CD4-positive, alpha-beta T cell treated with Interleukin-21 for 1 hour (primary cell): ENCODE measurements at places on chromosomes 12 and 14.
A peak's percentile ranks its signal among the peaks of the same experiment; 100 is the strongest.

DNA sequence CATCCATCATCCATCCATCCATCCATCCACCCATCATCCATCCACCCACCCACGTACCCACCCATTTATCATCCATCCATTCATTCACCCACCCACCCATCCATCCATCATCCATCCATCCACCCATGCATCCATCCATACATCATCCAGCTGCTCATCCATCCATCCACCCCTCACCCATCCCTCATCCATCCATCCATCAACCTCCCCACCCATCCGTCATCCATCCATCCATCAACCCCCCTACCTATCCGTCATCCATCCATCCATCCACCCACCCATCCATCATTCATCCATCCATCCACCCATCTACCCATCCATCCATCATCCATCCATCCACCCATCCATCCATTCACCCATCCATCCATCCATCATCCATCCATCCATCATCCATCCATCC is 306.2 kb upstream of the SFSWAP start:
- DNase-seq = no peak

- DNase-seq = no peak
These were observed 23.0 kb upstream of the NRDE2 start for GRCh38 chr14:90354551-90355298.

DNA sequence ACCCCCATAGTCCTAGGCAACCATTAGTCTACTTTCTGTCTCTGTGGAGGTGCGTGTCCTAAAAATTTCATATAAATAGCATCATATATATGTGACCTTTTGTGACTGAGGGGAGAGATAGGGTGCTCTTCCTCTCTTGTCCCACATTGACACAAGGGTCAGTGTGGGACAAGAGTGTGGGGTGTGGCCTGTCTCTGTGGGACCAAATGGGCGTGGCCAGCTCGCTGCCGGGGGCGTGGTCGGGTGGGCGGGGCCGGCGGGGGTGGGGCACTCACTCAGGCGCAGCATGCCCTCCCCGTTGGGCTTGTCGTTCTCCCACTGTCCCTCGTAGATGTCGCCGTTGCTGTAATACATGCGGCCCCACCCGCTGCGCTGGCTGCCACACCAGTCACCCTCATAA is 15.5 kb downstream of the MORN3 start:
- DNase-seq = no peak

DNA sequence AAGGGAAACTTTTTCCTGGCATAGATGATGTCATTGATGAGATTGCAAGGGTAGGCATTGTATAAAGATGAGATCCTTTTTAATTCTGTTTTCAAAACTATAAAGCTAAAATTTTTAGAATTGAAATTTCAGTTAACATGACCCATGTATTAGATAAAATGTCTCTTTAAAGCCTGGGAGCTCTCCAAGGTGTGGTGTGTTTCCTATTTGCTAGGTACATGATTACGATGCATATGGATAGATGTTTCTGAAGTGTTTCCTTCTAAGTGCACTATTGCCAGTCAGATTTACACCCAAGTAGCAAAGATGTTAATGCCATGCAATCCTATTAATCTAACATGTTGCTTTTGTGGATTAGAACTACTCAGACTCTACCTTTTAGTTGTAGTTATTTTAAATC is 834.7 kb downstream of the DIO2 start:
- DNase-seq = no peak

DNA sequence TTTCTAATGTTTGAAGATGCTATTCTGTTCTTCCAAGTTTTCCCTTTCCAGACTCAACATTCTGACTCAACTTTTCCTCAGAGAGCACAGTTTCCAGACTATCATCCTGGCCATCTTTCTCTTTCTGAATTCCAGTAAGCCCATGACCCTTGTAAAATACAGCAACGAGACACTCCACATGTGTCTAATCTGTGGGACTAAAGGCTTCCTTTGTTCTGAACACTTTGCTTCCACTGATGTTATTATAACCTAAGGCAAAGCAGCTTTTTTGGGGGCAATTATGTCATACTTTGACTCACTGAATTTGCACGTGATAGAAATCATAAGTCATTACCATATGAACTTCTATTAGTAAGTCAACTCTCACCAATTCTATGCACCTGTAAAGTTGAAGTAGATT is 6.3 kb upstream of the ART4 start:
- DNase-seq = no peak

- no peak for DNase-seq
These were observed 11.8 kb downstream of the ZFYVE21 start for GRCh38 chr14:103727313-103727980.

DNA sequence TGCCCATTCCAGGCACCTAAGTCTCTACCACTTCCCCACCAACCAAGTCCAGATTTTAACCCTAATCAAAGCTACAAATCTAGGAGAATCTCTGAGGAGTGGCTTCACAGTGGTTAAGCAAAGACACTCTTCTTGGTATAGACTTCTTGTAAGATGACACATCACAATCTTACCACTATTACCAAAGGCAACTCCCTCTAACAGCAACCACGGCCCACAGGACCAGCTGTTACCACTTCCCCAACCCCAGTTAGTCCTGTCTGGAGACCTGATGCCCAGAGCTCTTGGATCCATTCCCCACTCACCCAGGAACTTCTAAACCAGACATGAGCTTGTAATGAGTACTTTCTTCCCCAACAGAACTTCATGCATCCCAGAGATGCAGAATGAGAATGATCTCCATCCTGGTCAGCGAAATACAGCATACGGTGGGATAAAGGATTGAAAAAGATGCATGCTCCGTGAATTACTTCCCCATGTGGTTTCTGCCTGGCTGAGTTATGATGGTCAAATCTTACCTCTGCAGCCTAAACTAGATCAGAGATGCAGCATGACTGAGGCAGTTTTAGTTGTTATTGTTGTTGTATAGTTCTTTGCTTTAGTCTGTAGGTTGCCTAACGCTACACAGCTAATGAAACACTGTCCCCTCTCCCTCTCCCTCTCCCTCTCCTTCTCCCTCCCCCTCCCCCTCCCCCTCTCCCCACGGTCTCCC is 87.7 kb upstream of the FOXN3 start:
- peak; percentile 28 for DNase-seq

DNA sequence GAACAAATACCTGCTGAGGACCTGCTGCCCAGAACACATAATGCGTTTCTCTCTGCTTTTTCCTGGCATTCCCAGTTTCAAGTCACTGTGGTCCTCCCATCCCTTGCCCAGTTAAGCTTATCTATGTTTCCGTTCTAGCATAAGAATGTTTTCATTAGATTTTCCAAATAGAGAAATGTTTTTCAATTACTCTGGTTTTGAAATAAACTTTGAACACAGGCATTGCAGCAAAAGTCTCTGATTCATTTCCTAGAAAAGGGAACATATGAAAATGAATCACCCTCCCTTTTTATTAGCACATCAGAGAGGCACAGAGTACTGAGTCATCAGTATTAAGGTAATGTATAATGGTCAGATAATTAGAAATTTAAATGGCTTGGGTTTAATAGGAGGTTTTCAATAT is 201.1 kb upstream of the TMEM260 start:
- DNase-seq = no peak

DNA sequence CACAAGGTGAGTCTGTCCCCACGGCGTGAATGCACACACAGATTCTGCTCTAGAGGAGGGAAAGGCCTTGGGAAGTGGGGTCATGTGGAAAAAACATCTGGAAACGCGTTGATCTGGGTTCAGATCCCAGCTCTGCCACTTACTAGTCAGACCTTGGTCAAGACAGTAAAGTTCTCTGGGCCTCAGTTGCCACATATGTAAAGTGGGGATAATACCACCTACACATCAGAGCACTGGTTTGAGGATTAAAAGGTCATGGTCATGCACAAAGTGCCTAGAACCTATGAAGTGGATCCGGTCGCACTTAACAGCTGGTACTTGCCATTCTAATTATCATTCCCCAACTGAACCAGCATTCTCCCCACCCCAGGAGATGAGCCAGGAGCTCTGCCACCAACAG is 4.7 kb downstream of the PLEKHG6 start:
- no peak for DNase-seq

- DNase-seq = no peak
These were observed 2.3 kb downstream of the TBX5 start for GRCh38 chr12:114403690-114404066.

- DNase-seq = no peak
These were observed 350.5 kb upstream of the TMTC1 start for GRCh38 chr12:30134229-30134628.

DNA sequence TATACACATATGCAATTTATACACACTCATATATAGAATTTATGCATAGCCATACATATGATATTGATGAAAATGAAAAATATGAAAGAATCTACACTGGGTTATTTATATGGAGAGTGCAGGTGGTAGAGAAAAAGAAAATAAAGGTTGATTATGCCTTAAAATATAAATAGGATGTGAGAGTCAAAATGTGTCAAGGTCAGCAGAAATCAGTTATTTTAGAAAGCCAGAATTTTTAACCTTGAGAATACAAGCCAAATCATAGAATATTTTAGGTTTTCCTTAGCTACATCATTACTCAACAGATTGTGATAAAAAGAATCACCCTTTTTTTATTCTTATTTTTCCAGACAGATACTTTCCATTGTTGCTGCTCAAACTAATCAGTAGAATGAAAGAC is 146.2 kb downstream of the SLC6A15 start:
- no peak for DNase-seq

DNA sequence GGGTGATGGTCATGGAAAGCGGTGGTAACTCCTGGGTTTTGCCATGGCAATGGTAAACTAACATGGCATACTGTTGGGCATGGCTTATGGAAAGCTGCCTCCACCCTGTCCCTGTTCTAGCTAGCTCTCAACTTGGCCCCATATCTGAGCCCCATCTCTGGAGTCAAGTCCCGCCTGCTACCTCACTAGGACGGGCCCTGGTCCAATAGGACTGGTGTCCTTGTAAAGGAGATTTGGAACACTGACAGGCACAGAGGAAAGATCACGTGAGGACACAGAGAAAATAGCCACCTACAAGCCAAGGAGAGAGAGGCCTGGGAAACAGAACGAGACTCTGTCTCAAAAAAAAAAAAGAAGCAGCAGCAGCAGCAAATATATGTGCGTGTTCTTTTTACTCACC is 59.8 kb downstream of the RNFT2 start:
- DNase-seq = no peak

- peak; percentile 15 for DNase-seq
These were observed 953 bp upstream of the DCAF5 start for GRCh38 chr14:69153873-69154270.

- DNase-seq = no peak
These were observed 55.1 kb upstream of the E2F7 start for GRCh38 chr12:77120156-77121085.

DNA sequence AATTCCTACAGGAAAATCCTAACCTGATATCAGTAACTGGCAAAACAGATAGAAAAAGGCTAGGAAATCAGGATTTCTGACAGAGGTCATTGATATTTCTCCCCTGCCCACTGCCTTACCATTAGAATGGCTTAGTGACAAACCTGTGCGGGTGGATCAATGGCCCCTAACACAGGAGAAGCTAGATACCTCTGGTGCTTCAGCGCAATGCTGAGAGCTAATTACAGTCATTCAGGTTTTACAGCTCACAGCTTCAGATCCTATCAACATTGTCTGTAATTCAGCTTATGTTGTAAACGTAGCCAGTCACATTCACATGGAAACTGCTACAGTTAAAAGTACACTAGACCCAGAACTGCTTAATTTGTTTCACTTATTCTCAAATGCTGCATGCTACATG is 17.4 kb upstream of the SLC10A1 start:
- no peak for DNase-seq

DNA sequence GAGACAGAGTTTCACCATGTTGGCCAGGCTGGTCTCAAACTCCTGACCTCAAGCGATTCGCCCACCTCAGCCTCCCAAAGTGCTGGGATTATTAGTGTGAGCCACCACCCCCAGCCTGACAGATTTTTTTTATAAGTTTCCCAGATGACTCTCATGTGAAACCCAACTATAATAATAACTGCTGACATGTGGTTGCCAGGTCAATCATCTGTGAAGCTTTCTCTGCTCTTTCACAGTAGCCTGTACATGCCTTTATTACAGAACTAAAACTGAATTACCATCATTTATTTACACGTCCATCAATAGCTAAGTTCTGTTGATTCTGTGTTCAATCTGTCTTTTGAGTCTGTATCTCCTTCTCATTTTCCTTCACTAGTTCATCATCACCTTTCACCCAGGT is 218.5 kb downstream of the RPS29 start:
- no peak for DNase-seq

DNA sequence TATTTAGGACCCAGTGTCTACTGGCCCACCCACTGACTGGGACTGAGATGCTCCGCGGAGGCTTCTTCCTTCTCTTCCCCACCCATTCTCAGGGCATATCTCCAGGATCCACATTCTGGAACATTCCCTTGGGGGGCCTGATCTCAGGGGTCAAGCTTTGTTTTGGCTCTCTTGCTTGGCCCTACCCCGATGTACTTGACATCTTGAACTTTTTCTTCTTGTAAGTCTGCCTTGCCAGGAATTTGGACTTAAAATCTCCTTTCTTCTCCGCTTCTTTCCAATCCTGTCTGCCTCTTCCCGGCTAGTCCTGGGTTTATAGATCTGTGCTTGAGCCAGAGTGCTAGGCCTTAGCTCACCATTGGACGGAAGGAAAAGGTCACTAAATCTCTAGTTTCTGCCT is 22.1 kb downstream of the DACT1 start:
- DNase-seq = no peak

- no peak for DNase-seq
These were observed 29.0 kb downstream of the ACTN1 start for GRCh38 chr14:68950111-68950510.

GRCh38 chr12:122028905-122029560 is 7.3 kb downstream of the BCL7A start:
- peak; percentile 27 for DNase-seq

DNA sequence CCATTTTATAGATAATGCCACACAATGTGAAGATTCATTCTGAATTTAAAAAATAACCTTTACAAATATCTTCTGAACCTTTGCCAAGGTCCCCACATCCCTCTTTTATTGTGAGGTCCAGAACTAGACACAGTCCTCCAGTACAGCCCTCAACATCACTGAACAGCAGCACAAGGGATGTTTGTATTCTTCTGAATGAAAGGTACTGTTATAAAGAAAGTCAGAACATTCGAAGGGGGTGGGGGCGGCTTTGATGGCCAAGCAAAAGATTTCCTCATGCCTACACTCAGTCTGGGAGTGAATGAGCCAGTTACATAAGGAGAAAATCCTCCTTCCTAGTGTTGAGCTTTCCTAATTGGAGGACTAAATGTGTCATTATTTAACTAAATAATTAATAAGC is 77.3 kb downstream of the PPM1A start:
- DNase-seq = no peak

GRCh38 chr14:50062438-50063085 is 53.8 kb downstream of the VCPKMT start:
- peak; percentile 93 for DNase-seq

- DNase-seq = no peak
These were observed 61.3 kb upstream of the CORO1C start for GRCh38 chr12:108792361-108793292.

- no peak for DNase-seq
These were observed 85.0 kb downstream of the IPO8 start for GRCh38 chr12:30610718-30611117.

- no peak for DNase-seq
These were observed 111.3 kb upstream of the EEA1 start for GRCh38 chr12:93040367-93040766.

- no peak for DNase-seq
These were observed 407.0 kb upstream of the MGAT4C start for GRCh38 chr12:86663173-86663572.
